ENCODE measurements at places on chromosomes 3 and 15. TPM values are rescaled to one million over a fixed set of nuclear protein-coding genes. Genes with fewer than 3 reads are reported as not detected.

GRCh38 chr15:84981711-84982300, at the start of gene PDE8A:
TSS of gene PDE8A (plus strand) at chr15:84981856. CDS start at chr15:84982163, 307 bp downstream.
- peak; percentile 34 for DNase-seq

DNA sequence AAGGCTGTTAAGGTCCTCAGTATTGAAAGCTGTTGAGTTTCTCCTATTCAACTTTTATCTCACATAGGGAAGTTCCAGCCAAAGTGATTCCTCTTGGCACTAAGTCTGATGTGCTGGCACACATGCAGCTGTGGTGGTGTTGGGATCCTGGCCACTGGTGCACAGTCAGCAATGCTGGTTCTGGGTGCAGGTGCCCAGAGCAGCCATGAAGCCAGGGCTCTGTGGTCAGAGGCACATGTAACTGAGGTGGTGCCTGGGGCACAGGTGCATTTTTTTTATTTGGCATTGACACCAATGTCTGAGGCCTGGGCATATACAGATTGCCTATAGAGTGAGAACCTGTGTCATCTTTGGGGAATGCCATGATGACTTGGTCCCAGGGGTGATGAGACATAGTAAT, 271.4 kb downstream of the POLQ start:
- DNase-seq: no peak

DNA sequence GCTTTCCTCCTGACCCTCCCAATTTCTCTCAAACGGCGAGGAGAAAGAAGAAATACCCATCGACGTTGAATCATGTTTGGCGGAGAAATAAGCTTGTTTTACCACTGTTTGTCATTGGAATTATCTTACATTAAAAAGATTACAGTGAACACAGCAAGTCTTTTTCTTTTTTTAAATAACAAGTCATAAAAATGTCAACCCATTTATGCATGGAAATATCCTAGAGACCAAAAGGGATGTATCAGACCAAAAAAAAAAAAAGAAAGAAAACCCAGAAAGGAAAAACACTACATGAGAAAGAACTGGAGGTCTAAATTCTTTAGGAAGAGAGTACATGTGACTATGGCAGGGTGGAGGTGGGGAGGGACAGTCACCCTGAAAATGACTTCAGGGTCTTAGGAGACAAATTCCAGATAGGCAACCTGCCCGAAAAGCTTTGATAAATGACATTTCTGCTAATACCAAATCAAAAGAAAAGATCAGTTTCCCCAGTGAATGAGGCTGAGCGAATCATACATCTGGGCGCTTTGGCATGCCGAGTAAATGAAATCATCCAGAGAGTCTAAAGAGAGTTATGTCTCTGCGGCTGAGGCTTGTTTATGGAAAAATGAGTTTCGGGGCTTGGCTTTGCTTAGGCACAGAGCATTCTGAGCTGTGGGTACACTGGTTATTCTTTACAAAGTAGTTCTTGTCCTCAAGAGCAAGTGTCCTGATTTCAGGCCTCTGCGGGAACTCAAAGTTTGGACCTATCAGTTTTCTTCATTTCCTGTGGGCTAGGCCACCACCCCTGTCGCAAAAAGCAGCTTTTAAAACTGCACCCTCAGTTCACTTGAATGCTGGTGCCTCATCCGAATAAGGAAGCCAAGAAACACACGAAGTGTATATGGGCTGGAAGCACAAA, 110.1 kb upstream of the TGFBR2 start:
- DNase-seq: no peak

GRCh38 chr3:117543521-117543920, 833.9 kb downstream of the TUSC7 start:
- DNase-seq: no peak

DNA sequence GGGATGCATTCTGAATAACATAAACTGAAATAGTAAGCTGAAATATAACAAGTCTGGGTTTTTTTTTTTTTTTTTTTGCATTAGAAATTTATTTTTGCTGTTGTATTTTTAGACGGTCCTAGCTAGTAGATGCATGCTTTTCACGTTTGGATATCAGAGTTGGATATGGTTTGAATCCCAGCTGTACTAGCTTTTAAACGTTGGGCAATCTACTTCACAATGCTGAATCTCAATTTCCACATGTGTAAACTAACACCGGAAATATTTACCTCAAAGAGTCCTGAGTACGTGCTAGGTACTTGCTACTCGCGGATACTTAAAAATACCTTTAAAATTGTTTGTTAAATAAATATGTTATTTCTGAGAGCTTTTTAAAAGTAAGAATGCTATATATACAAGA, 139.8 kb downstream of the BBX start:
- DNase-seq: no peak

MORC1 gene
- total RNA-seq: 16.0 TPM

GPR176 gene
- total RNA-seq: 22.0 TPM

NECTIN3 gene
- 97.1 TPM for total RNA-seq

EFCAB12 gene
- 13.7 TPM for total RNA-seq
